ENCODE measurements at places on chromosomes 3 and 15.

DNA sequence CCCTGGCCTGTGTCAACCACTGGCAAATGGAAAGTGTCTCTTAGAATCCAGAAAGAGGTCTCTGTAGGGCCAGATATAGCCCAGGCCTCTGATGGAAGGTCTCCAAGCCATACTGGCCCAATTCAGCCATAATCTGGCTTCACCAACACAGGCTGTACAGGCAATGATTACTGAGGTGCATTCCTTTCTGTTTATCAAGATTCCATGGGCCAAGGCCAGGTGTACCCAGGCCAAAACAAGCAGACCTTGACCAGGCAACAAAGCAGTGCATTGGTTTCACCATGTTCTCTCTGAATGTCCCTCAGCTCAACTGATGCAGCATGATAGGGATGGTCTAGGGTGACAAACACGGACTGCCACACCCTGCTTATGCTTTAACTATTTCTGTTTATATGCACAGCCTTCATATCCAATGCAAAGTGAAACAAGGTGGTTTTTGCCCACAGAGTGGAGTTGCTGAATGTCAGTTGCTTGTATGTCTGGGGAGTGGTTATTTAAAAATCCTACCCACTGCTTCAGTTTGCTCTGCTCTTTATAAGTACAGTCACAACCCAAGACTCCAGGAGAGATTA, 25.2 kb downstream of the CCNL1 start:
- no peak for DNase-seq

GRCh38 chr15:48001393-48002039, 119.3 kb upstream of the SLC24A5 start:
- DNase-seq, result no peak

DNA sequence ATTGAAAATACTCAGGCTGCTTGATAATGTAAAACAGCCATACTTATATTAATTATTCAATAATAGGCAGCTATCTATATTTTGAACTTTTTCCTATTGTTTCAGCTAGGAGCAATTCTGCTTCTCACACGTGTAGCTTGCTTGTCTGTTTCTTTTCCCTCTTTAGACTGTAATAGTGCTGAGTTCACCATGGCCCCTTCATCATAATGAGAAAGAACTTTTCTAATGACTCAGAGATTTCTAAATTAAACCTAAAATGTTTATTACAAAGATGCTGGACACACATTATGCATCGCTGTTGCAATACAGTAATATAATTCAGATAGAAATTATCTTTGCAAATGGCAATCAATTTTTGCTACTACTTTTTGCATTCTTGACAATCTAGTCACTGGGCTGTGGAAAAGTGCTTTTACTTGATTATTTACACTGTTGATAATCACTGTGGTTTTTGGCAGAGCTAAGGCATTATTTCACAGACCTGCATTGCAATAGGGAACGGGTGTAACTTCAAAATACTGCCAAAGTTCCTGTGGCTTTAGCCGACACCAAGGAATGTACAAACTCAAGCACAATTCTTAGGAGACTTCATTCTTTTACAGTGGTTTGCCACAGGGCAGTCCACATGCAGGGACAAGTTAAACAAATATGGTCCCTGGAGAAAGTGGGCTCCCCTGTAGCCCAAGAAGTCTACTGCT, 281.0 kb upstream of the TBL1XR1 start:
- DNase-seq, result no peak

GRCh38 chr15:89751748-89752147, 699 bp upstream of the MESP1 start:
- DNase-seq, result no peak

- no peak for DNase-seq
Measured at GRCh38 chr15:74403991-74404563, 29.7 kb downstream of the SEMA7A start.
